ENCODE measurements at places on chromosomes 11 and 22.
A peak's percentile ranks its signal among the peaks of the same experiment; 100 is the strongest.

DNA sequence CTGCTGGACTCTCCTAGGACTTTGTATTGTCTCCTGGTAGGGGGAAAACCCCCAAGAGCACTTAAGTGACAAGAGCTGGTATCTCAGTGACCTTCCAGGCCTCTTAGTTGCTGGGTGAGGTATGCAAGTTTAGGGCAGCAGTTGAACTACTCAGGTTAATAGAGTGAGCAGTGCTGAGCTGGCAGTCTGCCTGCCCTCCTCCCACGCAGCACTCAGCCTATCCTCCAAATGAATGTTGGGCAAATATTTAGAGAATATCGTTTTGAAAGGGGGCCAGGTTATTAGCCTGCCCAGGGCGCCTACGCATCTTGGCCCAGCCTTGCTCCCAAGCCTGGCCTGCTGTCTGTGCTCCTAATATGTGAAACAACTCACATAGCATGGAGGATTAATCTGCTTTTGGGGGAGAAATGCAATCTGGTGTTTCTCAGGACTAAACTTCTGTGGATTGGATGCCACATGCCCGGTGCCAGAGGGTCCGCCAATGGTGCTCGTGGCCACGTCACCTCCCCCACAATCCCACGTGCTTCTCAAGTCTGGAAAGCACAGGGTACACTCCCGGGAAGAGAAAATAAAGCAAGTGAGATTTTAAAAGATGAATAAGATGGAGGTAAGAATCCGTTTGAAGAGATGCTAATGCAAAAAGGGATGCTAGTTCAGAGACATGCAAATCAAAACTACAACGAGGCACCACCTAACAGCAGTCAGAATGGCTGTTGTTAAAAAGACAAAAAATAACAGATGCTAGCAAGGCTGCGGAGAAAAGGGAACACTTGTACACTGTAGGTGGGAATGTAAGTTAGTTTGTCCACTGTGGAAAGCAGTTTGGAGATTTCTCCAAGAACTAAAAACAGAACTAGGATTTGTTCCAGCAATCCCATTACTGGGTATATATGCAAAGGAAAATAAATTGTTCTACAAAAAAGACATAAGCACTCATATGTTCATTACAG is 67.7 kb downstream of the SPON1 start:
- DNase-seq, result no peak

GRCh38 chr11:105130189-105130813 is 9.3 kb downstream of the CARD18 start:
- no peak for DNase-seq

- no peak for DNase-seq
Observed at GRCh38 chr11:19199771-19200170, 2.0 kb downstream of the CSRP3 start.

- DNase-seq, result no peak
Observed at GRCh38 chr11:75809991-75810390, 5.0 kb upstream of the UVRAG start.

DNA sequence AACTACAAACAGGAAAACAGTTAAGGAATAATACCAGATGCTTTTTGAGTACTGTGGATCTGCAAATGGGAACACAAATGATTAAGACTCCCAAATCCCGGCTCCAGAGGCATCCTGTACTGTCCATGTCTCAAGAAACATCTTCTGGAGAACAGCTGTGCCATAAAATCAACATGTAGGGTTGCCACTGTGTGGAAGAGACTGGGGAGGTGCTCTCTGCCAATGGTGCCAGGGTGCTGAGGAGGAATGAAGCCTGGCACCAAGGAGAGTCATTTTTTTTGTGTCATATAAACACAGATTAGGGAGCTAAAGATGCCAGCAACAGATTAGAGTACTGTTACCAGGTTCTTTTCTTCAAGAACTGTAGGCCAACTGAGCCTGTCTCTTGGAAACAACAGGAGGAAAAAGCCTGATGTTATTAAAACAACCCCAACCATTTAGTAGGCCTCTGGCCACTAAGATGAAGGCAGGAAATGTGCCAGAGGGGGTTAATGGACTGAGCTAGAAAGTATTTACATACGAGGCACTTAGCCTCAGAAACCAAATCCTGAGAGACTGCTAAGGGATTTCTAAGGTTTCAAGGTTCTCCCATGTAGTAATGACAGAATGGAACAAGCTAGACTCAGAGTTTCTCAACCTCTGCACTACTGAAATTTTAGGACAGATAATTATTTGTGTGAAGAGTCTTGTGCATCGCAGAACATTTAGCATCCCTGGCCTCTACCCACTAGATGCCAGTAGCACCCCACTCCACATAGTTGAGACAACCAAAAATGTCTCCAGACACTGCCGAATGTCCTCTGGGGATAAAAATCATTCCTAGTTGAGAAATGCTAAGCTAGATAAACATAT is 54.6 kb upstream of the CHRM4 start:
- DNase-seq, result no peak

DNA sequence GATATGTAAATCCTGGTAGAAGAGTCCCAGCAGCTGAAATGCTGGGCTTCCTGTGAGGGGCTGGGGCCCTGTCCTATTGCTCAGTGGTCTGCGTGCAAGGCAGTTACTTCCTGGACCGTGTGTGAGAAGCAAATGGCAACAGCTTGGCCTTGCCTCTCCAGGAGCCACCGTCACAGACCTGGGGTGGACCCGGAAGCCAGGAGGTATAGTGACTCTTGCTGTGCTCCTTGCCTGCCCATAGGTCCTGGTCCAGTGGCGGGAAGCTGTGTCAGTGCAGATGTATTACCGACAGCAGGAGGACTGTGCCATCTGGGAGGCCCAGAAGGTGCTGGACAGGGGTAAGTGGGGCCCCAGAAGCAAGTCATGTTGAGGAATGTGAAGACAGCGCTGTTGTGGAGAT is 54.3 kb downstream of the PISD start:
- DNase-seq, result no peak

DNA sequence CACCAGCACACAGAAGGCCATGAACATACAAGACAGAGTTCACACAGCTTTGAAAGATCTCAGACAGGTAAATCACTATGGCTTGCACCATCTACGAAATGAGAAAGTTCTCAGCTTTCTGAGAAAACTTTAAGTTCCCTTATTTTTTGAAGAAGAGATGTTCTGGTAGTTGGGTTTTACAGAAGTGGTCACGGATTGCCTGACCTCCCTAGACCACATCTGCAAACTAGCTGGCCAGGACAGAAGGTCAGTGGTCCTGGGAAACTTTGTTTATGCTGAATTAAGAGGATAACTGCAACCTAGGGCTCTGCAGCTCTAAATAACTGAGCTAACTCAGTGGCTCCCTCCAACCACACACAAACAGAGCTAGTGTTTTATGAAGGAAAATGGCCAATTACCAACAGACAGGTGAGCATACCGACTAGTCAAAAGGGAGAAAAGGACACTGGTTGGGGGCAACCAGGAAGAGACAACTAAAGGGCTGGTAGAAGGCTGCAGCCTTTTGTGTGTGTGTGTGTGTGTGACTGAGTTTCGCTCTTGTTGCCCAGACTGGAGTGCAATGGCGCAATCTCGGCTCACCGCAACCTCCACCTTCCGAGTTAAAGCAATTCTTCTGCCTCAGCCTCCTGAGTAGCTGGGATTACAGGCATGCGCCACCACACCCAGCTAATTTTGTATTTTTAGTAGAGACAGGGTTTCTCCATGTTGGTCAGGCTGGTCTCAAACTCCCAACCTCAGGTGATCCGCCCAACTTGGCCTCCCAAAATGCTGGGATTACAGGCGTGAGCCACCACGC is 8.5 kb upstream of the SCN2B start:
- DNase-seq, result no peak

- DNase-seq, result no peak
Observed at GRCh38 chr11:132981131-132981956, 551.0 kb downstream of the OPCML start.

GRCh38 chr11:62708392-62708791 is 916 bp downstream of the GNG3 start:
- no peak for DNase-seq

GRCh38 chr11:12259956-12260355 is 117.4 kb upstream of the PARVA start:
- DNase-seq, result no peak

- DNase-seq, result no peak
Observed at GRCh38 chr11:73170140-73170539, 28.0 kb upstream of the FCHSD2 start.

DNA sequence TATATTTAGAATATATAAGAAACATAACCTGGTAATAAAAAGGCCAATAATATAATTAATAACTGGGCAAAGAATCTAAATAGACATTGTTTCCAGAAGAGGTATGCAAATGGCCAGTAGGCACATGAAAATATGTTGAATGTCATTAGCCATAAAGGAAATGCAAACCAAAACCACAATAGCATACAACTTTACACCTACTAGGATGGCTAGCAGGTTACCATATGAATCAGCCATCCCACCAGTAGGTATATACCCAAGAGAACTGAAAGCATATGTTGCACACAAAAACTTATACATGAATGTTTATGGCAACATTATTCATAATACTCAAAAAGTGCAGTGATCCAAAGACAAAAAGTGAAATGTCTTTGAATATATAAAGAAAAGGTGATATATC is 2.7 kb upstream of the OR2D2 start:
- DNase-seq, result no peak

- DNase-seq, result no peak
Observed at GRCh38 chr11:119772641-119773415, 43.8 kb upstream of the NECTIN1 start.

DNA sequence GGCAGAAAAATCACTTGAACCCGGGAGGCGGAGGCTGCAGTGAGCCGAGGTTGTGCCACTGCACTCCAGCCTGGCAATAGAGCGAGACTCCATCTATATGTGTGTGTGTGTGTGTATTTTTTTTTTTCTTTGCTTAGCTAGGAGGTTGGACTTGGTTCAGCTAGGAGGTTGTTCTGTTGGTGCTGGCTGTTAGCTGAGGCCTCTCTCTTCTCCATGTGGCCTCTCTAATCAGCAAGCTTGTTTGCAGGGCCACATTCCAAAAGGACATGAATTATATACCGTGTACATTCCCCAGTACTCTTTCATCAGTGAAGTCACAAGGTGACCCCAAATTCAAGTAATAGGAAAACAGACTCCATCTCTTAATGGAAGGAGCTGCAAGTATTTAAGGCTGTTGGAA is 67.3 kb upstream of the KCNQ1OT1 start:
- DNase-seq, result no peak

- DNase-seq, result no peak
Observed at GRCh38 chr22:31659246-31659645, 2.8 kb downstream of the PISD start.

- no peak for DNase-seq
Observed at GRCh38 chr11:20790622-20791021, 121.2 kb downstream of the NELL1 start.

DNA sequence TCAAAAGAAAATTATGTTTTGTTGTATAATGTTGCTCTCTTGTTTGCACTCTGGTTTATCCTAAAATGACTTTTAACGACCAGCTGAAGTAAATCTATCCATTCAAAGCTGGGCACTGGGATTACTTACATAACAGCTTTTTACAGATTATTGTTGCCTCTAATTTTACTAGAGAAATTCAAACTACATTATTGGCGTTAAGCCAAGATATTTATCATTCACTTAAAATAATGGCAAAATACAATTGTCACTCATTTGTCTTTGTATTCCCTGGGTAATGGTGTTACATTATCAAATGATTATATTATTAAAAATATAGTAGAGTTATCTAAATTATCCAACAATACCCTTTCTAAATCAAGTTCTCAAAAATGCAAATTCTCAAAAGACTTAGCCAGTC is 30.3 kb downstream of the DLG2 start:
- DNase-seq, result no peak

DNA sequence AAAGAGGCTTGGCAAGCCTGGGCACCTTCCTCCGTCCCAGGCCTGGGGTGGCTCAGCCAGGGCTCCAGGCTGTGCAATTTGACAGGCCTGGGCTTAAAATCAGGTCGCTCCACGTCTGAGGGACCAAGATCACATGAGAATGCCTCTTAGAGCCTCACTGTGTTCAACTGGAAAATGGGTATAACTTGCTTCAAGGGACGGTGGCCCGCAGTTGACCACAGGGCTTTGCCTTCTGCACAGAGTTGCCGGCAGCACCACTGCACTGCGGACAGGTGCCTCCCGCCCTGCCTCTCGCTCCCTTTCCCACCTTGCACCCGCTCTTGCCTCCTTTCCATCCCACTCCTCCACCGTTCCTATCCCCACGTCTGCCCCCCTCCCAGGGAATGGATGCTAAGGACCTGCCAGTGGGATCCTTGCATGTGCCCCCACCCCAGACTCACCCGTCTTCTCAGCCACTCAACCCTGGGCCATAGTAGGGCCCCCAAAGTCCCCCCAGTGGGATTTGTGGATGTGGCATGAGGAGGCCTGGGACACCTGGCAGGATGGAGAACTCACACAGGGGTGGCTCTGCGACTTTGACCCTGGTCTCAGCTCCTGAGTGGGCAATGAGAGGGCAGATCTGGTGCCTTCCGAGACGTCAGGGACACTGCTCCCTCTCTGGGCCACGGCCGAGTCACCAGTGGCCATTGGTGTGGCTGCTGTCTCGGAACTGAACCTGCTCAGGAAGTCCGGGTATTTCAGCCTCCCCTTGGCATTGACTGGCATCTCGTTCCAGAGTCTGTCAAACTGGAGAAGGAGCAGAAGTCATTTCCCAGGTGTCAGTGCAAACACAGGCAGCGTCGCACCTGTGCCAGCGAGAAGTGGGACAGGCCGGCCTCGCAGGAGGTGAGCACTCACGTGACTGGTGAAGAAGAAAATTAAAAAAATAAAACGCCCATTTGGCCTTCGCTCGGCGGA is 128.0 kb downstream of the MPPED1 start:
- no peak for DNase-seq

- no peak for DNase-seq
Observed at GRCh38 chr11:86814775-86815174, 14.4 kb downstream of the PRSS23 start.

- DNase-seq, result peak; percentile 28
Observed at GRCh38 chr11:122850076-122850631, 11.9 kb downstream of the CRTAM start.

GRCh38 chr11:75896843-75897419 is 81.9 kb downstream of the UVRAG start:
- peak; percentile 4 for DNase-seq

DNA sequence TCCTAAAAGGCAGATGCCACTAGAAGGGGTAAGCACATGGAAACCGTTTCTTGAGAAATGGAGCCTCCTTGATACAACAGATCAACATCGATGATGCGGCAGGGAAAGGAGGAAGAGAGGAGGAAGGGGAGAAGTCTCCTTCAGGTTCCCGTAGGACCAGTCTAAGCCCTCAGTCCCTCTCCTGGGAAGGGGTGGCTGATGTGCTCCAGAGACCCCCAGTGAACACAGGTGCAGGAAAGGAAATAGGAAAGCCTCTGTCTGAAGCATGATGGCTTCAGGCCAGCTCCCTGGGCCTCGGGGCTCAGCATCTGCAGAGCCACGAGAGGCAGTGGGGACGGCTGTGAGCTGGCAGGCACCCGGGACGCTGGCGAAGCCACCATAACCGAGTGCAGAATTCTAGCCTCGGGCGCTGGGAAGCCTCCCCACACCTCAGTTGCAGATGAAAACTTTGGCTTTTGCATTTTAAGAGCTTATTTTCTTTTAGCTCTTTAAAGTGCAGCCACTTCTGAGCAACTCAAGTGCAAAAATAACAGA is 1.8 kb downstream of the SPATA19 start:
- no peak for DNase-seq

- no peak for DNase-seq
Observed at GRCh38 chr11:33804471-33804870, 30.2 kb upstream of the FBXO3 start.

Data from amniotic stem cell (primary cell).